Stimulated activated CD8-positive, alpha-beta memory T cell treated with anti-CD3 and anti-CD28 coated beads, Interleukin-4, amount 100 ng/mL, for 1 hour (primary cell): ENCODE measurements at places on chromosomes 16 and 17.

GRCh38 chr16:18983565-18984434 lies at the start of gene TMC7:
Gene TMC7, plus strand, starts transcription at chr16:18983934. Its CDS starts 130 bp downstream, at chr16:18984064.
- no peak for DNase-seq

- no peak for DNase-seq
Measured at GRCh38 chr17:74211141-74211911, 2.0 kb upstream of the TTYH2 start.

DNA sequence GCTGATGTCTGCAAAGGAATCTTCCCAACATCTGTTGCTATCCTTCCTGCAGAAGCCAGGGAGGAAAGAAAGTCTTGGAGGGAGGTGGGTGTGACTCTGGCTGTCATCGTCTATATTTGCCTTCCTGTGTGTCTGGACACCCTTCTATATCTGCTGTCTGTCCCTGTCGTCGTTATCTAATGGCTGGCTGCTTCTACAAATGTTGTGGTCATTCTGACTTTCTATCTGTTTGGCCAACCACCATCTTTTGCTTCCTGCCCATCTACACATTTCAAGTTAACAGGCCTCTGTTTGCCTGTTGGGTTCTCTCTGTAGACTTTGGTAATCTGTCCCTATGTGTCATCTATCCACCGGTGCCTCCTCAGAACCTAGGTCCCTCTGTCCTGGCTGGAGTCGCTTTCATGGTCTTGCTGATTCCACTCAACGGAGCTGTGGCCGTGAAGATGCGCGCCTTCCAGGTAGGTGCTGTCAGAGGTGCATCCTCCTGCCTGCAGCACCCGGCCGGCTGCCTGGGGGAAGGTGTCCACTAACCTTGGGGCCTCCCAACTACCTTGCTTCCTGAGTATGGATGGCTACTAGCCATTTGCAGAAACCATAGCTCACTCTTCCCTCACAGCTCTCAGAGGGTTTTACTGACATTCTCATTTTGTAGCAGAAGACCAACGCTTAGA lies 30.2 kb downstream of the ABCC3 start:
- DNase-seq: no peak

- no peak for DNase-seq
Measured at GRCh38 chr16:66923247-66923731, 2.0 kb downstream of the RRAD start.

- DNase-seq: no peak
Measured at GRCh38 chr16:82630688-82631087, 3.9 kb downstream of the CDH13 start.

- DNase-seq: no peak
Measured at GRCh38 chr16:79168321-79168720, 432.2 kb downstream of the MAF start.

- DNase-seq: peak; percentile 35
Measured at GRCh38 chr17:82985973-82986372, 93.4 kb upstream of the METRNL start.

- DNase-seq: no peak
Measured at GRCh38 chr16:5225931-5226655, 128.5 kb upstream of the EEF2KMT start.
